8988T (cell line): ENCODE measurements at places on chromosomes 3 and 15.

DNA sequence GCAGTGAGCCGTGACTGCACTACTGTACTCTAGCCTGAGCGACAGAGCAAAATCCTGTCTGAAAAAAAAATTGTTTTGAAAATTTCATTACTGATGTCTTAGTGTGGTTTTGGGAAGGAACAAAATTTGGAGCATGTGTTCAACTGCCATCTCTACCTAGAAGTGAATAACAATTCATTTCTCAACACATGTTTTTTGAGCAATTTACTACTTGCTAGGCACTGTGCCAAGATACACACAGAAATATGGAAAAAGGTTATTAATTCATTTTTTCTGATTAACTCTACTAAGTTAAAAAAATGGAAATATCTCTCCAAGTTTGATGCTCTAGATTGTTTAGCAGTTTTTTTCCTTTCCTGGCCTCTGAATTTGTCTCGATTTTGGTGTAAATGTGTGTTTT lies 5.2 kb upstream of the TCF12 start:
- no peak for DNase-seq

DNA sequence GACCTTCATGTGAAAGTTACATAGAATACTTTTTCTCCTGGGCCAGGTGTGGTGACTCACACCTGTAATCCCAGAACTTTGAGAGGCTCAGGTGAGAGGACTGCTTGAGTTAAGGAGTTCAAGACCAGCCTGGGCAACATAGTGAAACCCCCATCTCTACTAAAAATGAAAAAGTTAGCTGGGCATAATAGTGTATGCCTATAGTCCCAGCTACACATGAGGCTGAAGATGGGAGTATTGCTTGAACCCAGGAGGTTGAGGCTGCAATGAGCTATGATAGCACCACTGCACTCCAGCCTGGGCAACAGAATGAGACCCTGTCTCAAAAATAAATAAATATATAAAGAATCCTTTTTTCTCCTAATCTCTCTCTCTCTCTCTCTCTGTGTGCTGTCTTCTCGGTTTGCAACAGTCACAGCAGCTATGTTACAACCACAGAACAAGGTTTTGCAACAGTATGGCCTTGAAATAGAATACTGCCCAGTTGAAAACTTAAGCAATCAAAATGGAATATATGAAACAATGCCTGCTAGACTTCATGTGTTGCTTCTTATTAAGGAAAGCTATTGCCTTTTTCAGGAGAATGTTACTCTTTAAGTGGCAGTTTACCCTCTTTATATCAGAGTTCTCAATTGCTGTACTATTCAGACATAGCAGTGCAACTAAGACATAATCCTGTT lies 12.3 kb upstream of the DENND4A start:
- DNase-seq: no peak

DNA sequence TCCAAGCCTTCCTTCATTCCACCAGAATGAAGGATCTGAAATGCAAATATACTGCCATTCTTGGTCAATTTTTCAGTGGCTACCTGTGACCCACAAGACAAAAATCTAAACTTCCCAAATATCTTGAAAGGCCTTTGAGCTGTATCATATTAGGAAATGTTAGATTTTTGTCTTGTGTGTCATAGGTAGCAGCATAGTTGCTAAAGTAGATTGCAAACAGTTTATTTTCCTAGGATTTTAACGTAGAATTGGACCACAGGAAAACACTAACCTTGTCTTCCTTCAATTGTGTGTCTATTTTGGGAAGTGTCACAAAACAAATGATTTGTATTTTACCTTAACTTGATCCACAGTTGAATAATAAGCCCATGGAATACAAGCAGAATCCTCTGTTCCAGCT lies 42.4 kb downstream of the CP start:
- DNase-seq: no peak

DNA sequence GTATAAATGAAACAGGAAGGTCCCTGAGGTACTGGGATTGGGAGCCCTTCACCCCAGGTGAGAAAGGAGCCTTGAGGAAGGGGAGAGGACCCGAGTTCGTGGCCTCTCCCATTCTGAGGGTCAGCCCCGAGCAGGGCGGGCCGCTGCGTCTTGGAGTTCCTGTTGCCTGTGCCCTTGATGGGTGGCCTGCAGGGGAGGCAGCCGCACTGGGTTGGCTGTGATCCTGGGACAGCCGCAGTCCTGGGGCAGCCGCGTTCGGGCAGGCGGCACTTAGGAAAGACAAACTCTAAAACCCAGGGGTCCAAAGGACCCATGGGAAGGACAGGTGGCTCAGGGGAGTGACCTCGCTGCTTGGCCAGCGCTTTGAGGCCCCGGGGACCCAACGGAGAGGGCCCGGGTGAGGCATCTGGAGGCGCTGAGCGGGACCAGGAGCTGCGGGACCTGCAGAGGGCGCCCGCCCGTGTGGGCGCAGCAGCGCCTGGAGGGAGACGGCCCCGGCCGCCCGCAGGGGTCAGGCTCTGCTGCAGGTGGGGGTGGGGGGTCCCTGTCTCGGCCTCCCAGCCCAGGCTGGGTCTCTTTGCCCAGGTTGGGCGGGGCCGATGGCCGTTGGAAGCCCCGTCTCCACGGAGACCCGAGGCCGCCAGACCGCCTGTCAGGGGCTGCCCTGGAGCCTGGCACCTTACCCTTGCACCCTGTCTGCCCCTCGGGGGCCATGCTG lies 65.1 kb downstream of the HMCES start:
- DNase-seq: peak; percentile 71
